ENCODE measurements at places on chromosomes 3 and 15.

DNA sequence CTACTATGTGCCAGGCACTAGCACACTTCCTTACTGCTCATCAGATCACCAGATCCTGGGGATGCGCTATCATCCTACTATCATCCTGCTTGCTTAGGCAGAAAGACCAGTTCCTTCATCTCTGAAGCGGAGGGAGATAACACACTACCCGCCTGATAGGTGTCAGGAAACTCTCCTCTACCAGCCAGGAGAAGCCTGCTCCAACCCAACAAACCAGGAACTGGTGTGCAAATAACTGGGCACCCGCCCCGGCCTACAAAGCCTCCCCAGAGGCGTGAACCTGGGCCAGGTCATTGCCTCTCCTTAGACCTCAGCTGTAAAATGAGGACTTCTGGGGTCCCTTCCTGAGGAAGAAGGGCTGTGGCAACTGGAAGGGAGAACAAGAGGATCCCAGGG is 61.5 kb downstream of the HOMER2 start:
- DNase-seq, result no peak

GRCh38 chr3:64406271-64406670 is 181.0 kb upstream of the PRICKLE2 start:
- no peak for DNase-seq

DNA sequence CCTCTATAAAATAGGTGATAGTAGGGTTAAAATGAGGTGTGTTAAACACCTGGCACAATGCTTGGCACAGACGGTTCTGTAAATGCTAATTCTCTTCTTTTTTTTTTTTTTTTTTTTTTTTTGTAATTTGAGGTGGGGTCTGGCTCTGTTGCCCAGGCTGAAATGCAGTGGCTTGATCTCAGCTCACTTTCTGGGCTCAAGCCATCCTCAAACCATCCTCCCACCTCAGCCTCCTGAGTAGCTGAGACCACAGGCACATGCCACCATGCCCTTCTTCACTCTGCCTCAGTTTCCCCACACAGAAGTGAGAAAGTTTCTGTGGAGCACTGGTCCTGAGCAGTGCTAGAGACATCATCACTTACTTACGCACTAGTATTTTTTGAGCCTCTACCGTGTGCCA is 57.4 kb downstream of the SLC6A6 start:
- no peak for DNase-seq

DNA sequence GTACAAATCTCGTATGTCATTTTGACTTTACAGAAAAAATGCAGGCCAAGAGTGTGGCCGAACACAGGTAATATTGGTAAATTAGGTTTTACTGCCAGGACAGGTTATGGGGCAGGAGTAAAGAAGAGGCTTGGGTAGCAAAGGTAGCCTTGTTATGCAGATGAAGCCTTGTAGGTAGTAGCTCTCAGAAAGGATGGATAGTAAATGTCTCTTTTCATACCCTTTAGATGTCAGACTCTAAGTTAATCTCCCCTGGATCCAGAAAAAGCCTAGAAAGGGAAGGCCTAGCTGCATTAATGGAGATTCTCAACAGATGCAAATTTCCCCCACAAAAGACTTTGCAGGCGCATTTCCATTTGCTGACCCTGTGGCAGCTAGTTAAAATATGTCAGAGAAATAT is 1445.1 kb upstream of the CADM2 start:
- no peak for DNase-seq

- no peak for DNase-seq
Observed at GRCh38 chr3:12049675-12050074, 45.5 kb downstream of the SYN2 start.

GRCh38 chr3:114597871-114598270 is 304.0 kb downstream of the TIGIT start:
- DNase-seq, result no peak

DNA sequence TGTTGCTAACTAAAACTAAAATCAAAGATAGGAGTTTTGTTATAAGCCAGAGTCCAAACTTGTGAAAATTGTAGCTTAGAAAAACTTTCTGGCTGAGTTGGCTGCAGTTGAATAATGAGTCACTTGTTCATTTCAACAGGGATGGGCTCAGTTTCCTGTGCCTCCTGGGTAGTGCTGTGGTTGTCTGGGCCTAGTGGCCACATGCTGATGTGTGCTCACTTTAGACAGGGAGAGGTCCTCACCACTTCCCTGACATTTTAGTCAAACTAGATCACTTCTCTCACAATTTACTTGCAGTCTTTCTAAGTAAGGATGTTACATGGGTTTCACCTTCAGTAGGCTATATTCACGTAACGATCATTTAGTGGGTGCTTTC is 6.3 kb upstream of the UBE2Q2 start:
- peak; percentile 72 for DNase-seq

GRCh38 chr3:123110282-123110975 is 43.6 kb downstream of the PDIA5 start:
- no peak for DNase-seq

DNA sequence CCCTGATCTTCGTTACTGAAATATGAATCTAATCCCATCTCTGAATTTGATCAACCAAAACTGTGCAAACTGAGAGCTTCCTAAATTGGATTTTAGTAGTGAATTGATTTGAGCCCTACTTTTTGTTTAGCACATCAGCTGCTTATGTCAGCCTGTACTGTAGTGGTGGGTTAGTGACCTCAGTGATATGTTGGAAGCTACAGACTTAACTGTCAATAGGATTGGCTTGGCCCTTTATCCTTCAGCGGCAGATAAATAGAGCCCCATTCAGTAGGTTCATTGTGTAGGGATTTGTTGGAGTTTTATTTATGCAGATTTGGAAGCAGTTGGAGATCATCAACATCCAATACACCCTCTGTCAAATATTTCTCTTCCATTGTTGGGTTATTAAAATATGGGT is 409.7 kb downstream of the SOX2 start:
- DNase-seq, result no peak

GRCh38 chr3:12902181-12902999 is 61.0 kb upstream of the RPL32 start:
- no peak for DNase-seq

DNA sequence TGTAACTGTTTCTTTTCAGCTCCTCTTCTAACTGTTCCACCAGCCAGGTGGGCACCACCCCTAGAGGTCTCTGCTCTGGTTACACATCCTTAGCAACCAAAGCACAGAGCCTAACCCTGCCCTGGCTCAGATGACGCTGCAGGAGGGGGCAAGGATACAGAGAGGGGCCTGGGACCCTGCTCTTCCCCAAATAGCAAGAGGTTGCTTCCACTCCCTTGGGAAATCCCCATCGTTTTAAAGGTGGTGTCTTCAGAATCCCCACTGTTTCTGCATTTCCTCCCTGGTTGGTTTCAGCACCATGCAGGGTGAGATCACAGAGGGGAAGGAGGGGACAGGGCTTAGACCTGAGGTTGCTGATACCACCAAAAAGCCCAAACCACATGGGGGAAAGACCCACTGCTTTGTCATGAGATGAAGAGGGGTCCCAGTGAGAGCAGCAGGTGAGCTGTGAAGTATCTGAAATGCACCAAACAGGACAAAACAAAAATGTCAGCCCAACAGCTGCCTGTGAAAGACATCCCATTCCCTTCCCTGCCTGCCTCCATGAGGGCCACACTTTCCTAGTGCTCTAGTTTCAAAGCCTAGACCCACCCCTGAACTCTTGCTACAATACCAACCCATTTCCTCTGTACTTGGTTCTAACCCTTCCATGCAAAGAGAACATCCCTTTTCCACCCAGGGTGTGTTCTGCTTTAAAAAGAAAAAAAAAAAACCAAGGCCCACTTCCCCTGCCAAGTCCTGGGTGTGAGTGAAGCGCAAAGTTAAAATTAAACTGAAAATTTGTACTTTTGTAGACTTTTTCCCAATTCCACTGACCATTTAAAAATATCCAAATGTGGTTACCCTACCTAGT is 29.0 kb downstream of the ANP32A start:
- no peak for DNase-seq

DNA sequence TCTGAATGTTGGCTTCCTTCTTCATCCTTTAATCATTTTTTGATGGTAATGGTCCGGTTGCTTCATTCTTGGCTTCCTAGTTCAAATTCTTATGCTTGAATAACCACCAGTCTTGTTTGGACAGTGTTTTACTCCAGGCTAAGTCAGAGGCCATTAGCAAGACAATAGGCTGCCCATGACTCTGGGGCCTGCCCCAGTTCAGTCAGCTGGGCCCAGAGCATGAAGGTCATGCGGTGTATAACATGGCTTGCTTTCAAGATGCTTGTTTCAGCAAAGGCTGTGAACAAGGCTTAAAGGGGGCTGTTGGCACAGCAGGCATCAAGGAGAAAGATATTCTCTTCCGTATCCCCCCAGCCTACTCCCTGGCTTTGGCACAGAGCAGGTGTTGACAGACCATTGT is 13.7 kb downstream of the TM4SF18 start:
- peak; percentile 71 for DNase-seq

- DNase-seq, result peak; percentile 71
Observed at GRCh38 chr15:77974098-77974414, 103.5 kb downstream of the TBC1D2B start.

DNA sequence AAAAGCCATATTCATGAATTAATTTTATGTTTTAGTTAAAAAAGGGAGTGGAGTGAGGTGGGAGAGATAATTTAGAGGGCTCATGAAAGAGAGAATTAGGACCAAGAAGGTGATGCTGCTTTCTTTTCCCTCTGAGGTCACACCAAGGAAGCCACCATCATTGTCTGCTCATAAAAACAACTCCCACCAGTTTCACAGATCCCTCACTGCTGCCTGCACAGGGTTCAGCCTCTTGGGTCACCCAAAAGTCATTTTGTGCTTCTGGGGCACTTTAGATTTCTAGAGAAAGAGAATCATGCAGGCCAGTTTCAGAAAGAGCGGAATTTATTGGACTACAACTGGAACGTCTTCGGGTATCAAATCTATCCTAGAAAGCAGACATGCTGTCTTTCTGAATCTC is 241.4 kb upstream of the EOMES start:
- DNase-seq, result no peak

- DNase-seq, result no peak
Observed at GRCh38 chr3:128327606-128328031, 139.1 kb downstream of the DNAJB8 start.

DNA sequence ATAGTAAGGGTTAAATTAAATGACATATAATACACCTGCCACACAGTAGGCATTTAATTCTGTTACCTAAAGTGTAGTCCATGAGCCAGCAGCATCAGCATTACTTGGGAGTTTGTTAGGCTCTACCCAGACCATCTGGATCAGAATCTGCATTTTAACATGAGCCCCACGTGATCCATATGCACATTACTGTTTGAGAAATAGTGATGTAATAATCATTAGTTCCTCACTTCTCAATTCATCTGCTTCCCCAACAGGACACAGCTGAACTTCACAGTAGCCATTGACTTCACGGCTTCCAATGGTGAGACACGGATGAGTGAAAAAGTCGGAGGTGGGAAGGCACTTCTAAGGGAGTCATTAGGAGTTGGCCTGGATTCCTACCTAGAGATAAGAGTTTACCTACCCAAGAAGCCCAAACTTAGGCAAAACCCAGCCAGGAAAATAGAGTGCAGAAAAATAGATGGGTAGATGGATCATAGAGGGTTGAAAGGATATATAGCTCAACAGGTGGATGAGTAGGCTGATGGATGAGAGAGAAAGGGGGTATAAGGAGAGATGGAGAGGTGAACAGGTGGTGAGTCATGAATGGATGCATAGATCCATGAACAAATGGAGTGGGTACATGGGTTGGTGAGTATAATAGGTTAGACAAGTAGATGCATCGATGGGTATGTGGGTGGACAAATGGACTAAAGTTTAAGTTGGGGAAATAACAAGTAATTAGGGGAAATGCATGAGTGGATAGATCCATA is 13.3 kb downstream of the CPNE9 start:
- DNase-seq, result no peak

- DNase-seq, result peak; percentile 15
Observed at GRCh38 chr3:179068779-179069530, 2.7 kb downstream of the ZMAT3 start.

- DNase-seq, result peak; percentile 65
Observed at GRCh38 chr3:158434412-158435038, 136.5 kb upstream of the MLF1 start.

Data from fibroblast of gingiva (primary cell).